ENCODE measurements at places on chromosomes 2 and 18.
A peak's percentile ranks its signal among the peaks of the same experiment; 100 is the strongest.

GRCh38 chr2:1421731-1422130 is 8.5 kb downstream of the TPO start:
- DNase-seq, result no peak

DNA sequence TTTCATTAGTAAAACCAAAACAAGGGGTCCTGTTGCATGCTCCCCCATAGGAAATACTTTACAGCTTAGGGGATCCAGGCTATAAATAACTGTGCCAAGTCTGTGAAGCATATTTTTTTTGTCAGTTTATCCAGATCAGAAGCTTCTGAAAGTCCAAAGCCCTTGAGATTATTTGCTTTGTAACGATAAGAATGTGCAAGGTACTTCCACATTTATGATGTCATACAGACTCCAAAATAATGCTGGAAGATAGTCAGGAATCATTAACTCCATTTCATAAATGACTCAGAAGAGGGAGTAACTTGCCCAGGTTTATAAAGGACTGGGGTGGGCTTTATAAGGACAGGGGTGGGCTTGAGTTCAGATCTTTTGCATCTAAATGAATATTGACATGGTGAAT is 29.3 kb downstream of the RDH14 start:
- DNase-seq, result no peak

DNA sequence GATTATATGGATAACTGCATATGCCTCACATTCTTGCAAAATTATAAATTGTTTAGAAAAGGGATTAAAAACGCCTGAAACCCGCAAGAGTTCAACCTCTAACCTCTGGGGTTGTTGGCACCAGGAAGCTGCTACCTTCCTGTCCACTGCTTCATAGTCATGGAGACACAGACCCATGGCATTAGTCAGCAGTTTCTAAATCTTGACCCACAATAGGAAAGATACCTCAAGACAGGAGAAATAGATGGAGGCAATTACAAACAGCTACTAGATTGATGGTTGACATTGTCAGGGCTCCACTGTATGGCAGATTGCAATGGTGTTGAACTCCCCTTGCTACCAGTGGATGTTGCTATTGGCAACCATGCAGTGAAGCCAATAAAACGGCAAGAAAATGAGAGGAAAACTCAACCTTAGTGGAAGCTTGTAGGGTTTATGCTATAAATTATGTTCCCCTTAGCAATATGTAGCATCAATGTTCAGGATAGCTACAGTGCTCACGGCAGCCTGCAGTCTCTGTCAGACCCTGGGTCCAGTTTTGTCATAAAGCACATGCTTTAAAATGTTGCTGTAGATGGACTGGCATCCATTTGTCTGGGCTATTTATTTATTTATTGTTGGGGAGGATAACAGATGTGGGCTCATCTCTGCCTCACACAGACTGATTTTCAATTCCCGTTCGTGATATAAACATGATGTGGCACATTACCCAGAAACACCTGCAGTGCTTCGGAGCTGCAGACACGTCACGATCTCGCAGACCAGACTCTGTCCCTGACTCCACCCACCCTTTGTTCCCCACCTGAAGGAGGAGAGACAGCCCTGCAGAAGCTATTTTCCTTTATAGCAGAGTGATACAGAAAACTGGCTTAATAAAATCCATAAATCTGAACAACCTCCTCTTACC is 233.4 kb downstream of the AGPS start:
- DNase-seq, result no peak

DNA sequence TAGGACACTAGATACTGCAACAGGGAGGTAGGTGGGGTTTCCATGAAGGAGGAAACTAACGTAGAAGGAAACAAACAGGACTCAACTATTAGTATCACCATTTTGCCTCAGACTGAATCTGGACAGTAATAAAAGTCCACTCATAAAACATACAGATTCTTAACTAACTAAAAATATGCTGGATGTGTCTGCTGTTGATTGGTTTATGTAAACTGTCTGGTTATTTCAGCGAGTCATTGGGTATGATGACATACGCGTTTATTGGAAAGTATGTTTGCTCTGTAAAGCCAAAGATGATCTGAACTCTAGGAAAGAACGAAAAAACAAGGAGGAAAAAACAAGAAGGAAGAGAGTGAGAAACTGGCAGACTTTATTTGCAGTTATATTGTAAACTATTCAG is 1816.1 kb upstream of the LRRTM1 start:
- no peak for DNase-seq

- DNase-seq, result peak; percentile 39
Observed at GRCh38 chr2:28413152-28413898, 20.7 kb downstream of the FOSL2 start.

DNA sequence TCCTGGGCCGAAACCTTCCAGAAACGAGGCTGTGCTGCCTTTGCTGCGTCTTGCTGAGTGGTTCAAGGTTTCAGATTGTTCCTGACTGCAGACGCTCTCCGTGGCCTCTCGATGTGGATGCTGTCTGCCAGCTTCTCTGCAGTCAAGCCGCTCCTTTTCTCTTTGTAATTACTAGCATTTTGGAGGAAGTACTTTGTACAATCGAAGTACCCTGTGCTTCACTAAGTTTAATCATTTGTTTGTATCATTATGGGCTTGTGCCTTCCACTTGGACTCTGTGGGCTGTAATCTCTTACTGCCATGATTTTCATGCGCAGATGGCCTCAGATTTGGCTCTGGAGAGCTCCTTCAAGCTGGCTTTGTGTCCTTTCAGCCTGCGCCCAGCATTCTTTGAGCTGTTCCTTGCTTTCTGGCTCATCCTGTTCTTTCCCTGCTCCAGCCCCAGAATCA is 49.3 kb downstream of the TRAF3IP1 start:
- DNase-seq, result peak; percentile 22

DNA sequence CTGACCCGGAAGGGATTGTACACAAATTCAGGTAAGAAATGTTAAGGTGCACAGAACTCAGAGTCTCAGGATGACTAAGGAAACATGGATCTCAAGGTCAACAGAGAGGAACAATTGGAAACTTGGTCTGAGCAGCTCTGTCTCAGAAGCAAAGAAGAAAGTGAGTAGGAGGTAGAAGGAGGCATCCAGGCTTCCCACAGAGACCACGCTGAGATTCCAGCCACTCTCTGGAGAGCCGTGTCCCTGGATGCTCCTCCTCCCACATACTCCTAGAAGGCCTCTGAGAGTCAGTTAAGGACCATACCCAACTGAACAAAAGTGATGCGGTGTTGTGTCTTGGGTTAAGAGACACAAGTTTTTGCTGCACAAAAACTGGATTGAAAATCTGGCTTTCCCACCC is 8.6 kb upstream of the PLB1 start:
- DNase-seq, result no peak

DNA sequence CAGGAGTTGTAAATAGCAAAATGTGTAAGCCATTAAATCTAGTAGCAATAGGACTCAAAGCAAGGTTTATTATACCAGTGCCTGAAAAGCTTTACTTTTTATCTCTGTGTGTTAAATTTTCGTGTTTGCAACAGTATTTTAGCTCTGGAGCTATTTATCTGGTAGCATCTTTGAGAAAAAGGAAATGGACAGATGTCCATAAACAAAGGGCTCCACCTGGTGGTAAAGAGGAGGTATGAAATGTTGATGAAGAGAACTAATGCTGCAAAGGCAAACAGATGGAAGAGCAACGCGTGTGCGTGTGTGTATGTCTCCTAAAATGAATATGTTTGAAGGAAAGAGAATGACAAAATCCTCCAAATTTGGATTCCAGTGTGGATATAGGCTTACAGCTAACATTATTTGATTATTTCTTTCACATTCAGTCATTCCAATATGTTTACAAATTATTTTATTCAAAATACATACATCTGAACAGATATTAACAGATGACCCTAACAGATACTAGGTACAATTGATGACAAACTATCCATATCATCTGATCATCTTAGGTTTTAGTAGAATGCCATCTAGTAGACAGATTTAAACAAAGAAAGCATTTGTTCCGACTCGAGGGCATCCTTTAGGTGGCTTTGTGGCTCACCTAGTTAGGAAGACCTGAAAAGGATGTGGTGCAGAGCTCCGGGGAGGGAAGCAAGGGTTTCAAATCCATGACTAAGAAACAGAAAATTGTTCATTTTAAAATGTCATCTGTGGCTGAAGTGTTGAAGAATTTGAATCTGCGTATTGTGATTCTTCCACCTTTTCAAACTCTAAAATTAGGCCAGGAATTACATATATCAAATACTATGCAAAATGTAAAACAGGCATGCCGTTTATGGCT is 383.3 kb downstream of the MTX2 start:
- peak; percentile 73 for DNase-seq

DNA sequence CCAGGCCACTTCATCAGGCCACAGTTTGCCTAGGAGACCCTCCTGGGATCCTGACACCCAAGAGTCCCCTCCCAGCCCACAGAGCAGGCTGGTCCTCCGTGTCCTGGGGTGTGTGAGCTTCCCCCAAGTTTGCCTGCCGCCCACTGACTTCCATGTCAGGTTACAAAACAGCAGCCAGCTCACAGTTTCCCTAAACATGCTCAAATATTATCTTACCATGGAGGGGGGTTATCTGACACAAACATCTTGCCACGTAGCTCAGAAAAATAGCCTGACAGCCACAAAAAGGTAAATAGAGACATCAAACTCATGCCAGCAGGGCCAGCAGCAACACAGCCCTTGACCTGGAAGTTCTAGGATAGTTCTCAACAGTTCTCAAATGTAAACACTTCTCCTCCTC is 346.5 kb downstream of the TNS1 start:
- DNase-seq, result no peak

All from common myeloid progenitor, CD34-positive (primary cell).